ENCODE measurements at places on chromosomes 12 and 14.

- no peak for DNase-seq
Observed at GRCh38 chr12:84637926-84638325, 274.7 kb downstream of the SLC6A15 start.

DNA sequence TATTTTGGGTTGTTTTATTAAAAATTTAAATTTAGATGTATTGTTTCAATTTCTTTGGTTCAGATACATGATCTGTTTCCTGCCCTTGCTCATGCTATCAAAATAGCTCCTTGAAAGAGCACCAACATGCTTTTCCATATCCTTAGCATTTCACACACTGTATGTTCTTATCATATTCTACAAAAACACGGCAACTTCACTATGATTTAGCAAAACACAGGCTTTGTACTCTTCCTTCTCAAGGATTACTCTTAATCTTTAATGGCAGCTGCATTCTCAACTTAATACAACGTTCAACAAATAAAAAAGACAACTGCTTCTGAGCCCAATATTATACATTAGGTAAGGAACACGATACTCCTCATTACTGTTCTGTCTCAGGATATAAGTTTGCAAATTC is 2.9 kb upstream of the GLRX5 start:
- no peak for DNase-seq

DNA sequence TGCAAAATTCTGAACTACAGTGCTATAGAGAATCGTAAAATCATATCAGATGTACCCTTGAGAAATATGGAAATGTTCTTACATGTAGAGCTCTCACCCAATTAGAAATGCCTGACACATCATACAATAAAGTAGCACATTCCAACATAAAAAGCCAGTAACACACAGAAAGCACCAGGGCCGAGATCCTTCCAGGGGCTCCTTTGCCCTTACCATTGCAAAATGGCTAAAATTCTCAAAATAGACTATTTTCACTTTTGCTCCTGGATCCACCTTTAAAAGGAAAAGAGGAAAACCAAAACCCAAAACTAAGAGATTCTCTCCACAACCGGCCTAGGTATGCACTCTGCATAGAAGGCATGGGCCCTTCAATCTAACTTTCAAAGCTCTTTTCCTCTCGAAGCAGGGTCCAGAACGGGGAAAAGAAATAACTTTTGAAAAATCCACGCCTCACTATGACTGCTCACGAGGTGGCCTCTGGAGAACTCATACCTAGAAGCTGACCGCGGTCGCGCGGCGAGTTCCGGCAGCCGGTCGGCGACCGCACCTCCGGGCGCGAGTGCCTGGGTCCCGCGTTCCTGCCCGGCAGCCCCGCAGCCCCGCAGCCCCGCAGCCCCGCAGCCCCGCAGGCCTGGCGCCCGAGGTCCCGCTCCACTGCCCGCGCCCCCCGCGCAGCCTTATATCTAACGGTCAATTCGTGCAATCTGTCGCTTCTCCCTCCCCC is 2.7 kb downstream of the OTX2 start:
- no peak for DNase-seq

- DNase-seq, result no peak
Observed at GRCh38 chr14:22390195-22390594, 198.8 kb downstream of the DAD1 start.

DNA sequence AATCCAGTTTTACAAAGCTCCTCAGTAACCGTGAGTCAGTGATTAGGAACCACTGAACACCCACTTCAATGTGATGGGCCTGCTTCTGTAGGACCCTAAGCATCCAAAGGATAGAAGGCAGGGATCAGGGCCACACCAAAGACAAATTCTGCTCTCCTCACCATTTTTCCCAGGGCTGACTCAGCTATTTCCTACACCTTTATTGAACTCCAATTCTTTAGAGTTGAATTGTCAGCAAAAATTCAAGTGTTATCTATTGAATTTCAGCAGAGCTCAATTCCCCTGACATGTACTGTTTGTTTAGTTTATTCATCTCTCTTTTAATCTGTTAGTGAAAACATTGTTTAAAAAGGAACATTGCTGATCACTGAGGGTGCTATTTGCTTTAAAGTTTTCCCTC is 457.7 kb upstream of the TMPO start:
- DNase-seq, result no peak

- no peak for DNase-seq
Observed at GRCh38 chr12:13546231-13546630, 349.7 kb downstream of the EMP1 start.

DNA sequence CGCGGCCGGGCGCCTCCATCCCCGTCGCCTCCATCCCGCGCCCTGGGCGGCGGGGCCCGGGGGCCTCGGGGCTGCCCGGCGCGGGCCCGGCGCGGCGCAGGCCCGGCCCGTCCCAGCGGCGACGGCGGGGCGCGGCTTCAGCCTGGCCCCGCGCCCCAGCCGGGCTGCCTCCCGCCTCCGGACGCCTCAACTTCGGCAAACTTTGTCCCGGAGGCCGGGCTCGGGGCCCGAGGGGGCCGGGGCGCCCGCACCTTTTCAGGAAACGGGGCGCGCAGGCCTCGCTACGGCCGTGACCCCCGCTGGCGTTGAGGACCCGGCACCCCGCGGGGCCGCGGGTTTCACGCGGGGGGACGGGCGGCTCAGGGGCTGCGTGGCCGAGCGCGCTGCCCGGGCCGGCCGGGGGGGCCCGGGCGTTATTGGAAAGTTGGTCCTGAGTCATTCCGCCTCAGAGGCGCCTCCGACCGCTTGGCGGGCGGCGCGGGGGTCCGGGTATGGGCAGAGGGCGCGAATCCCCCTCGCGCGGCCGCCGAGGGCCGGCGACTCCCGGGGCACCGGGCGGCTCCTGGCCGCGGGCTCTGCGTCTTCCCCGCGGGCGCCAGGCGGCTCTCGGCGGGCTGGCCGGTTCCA is 575 bp downstream of the TRAF3 start:
- peak; percentile 18 for DNase-seq

- no peak for DNase-seq
Observed at GRCh38 chr12:49212572-49212971, 23.7 kb upstream of the TUBA1A start.

- no peak for DNase-seq
Observed at GRCh38 chr12:48691826-48692487, 9.9 kb upstream of the KANSL2 start.

GRCh38 chr14:55915456-55915855 is 202.8 kb upstream of the PELI2 start:
- no peak for DNase-seq

DNA sequence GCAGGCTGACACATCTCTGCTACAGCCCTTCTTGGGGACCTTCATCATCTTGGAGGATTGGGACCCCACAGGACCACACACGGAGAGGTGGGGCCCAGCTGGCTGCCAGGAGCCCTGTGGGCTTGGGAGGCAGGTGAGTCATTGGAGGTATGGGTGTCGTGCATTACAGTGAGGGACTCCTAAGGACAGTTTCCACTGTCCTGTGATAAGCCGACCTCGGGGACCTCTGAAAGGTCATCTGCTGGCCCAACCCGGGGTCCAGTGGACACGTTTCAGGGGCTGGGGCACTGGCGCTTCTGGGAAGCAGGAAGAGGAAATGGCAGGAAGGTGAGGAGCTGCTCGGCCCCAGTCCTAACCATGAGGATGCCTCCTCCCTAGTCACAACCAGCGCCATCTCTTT is 238.0 kb downstream of the BCL11B start:
- DNase-seq, result no peak

DNA sequence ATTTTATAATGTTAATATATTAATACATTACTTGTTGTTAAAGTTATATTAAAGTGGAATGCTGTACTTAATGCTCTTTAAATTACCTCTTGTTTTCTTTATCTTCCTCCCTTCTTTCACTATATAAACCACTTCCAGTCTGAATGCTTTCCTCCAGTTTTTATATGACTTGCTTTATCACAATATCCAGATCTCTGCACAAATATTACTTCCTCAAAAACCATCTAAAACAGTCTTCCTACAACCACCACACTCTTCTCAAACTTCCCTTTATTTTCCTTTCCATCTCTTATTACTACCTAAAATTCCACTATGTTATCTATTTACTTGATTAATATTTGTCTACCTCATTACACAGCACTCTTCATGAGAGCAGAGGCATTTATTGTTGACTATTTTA is 956.6 kb downstream of the LRFN5 start:
- DNase-seq, result no peak

- no peak for DNase-seq
Observed at GRCh38 chr12:38892087-38892786, 13.2 kb downstream of the CPNE8 start.

GRCh38 chr12:41536813-41537490 is 348.8 kb downstream of the PDZRN4 start:
- DNase-seq, result no peak

GRCh38 chr14:84670796-84671195 is 859.1 kb upstream of the FLRT2 start:
- no peak for DNase-seq

DNA sequence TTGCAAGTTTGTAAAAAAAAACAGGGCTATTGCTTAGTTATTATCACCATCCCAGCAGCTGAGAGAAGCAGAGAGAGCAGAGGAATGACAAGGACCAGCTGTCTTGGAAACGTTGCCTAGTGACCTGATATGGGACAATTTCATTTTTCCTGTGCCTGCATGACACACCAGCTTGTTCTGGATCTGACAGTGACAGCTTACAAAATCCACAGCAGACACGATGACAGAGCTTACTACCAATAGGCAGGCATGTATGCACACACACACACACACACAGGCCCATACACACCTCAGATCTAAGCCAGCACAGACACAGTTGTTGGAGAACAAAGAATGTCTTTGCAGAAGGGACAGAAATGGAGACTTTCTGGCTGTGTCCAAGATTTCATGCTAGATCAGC is 25.4 kb downstream of the HSPB8 start:
- DNase-seq, result no peak

DNA sequence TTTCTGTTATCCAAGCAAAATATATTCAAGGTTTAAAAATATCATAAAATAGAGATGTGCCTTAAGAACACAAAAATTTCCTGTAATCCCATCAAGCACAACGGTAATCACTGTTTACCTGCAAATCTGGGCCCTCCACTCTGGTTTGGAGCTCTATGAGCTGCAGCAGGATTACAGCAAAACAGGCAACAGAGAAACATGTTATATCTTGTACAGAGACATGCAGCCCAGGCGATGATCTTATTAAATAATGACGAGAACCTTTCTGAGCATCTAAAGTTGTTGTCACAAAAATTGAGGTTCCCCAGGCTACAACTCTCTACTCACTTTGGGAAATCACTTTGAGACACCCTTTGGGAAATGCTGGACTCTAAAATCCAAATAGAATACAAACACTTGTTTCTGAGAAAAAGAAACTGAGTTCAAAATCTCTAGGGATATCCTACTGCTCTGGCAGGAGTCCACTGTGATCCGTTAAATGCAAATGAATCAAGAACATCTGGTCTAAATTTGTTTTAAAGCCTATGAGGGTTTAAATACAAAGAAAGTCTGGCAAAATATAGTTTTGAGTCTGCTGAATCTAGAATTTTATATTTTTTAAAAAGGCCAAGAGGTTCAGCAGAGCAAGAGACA is 36.3 kb downstream of the STON2 start:
- no peak for DNase-seq

DNA sequence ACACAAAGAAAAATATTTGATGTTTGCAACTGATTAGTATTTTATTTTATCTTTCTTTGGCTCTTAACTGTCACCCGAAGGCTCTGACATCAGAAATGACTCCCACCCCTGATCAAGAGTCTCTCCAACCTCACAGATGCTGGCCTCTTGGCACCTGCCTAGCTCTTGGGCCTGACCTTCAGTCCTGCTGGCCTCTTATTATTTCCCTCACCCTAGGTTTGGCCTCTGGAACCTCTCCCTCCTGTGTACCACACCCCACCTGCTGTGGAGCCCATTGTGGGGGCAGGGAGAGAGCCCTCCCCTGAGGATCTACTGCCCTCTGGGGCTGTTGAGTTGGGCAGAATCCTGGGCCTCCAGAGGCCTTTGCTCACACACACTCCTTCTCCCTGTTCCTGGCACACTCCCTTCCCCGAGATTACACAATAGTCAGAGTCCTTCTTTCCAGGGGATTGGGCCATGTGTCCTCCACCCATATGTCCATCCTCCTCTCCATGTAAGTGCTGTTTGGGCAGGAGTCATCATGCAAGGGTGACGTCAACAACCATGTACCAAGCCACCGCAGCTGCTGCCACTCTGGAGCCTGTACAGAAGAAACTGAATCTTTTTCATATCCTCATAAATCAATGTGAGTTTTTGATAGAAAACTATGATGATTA is 124.3 kb downstream of the RASSF9 start:
- no peak for DNase-seq

GRCh38 chr14:102230481-102231210 is 74.3 kb downstream of the MOK start:
- no peak for DNase-seq

- DNase-seq, result no peak
Observed at GRCh38 chr12:42199007-42199406, 39.0 kb downstream of the YAF2 start.

- no peak for DNase-seq
Observed at GRCh38 chr12:113128802-113129663, 6.5 kb downstream of the RASAL1 start.
